ENCODE measurements at places on chromosomes 3 and 15. TPM values are rescaled to one million over a fixed set of nuclear protein-coding genes. Genes with fewer than 3 reads are reported as not detected.

The SPSB4 gene
- 8.3 TPM for total RNA-seq

The ALDH1A3 gene
- total RNA-seq, result 1.9 TPM

The CXCR6 gene
- not detected for total RNA-seq

The TNIK gene
- 76.7 TPM for total RNA-seq

The ABHD17C gene
- total RNA-seq, result 14.7 TPM

The FGF12 gene
- total RNA-seq, result 187 TPM

The MEIS2 gene
- total RNA-seq, result 151 TPM

The STAB1 gene
- total RNA-seq, result 14.8 TPM

The PCSK6 gene
- total RNA-seq, result 15.4 TPM

The JMJD7 gene
- 3.0 TPM for total RNA-seq

The RBP2 gene
- total RNA-seq, result not detected

The AHSG gene
- 0.47 TPM for total RNA-seq

The ZNF620 gene
- total RNA-seq, result 13.6 TPM

The CHRNA7 gene
- 4.4 TPM for total RNA-seq

Measured in occipital lobe (tissue), 3 donors.